ENCODE measurements at places on chromosomes 1 and 21.

DNA sequence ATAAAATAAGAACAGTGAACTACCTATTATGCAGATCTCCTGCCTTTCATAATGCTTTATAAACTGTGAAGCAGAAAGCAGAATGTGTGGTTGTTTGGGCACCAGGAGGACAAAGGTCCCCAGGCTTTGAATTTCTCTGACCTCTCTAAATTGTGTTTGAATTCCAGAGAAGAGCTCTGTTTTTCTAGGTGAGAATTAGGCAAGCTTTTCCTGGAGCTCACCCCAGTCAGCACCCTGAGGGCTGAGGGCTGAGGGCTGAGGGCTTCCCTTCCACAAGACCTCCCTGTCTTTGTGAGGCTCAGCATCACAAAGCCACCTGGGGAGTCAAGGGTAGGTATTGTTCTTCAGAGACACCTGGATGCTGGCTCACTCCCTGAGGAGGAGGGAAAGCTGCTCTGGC, 45.5 kb upstream of the LRIG2 start:
- H3K27me3 ChIP-seq, result no peaks in the 10 kb centered on the region
- H3K4me3 ChIP-seq, result no peak overlapping the region
- no peak for DNase-seq
- no peaks in the 10 kb centered on the region for H3K36me3 ChIP-seq

GRCh38 chr21:32114419-32115035, 164.3 kb downstream of the MIS18A start:
- peaks cover 14% of the 10 kb centered on the region for H3K27me3 ChIP-seq
- no peaks in the 10 kb centered on the region for H3K4me1 ChIP-seq

- H3K36me3 ChIP-seq, result no peaks in the 10 kb centered on the region
- H3K27me3 ChIP-seq, result peaks cover 15% of the 10 kb centered on the region
- H3K4me3 ChIP-seq, result no peak overlapping the region
- no peak overlapping the region for H3K27ac ChIP-seq
- peaks cover 9% of the 10 kb centered on the region for H3K4me1 ChIP-seq
- DNase-seq, result no peak
Measured at GRCh38 chr1:20361805-20362381, 71.2 kb downstream of the VWA5B1 start.

GRCh38 chr1:93616996-93617669, 64.5 kb downstream of the BCAR3 start:
- no peaks in the 10 kb centered on the region for H3K27me3 ChIP-seq
- DNase-seq, result no peak

DNA sequence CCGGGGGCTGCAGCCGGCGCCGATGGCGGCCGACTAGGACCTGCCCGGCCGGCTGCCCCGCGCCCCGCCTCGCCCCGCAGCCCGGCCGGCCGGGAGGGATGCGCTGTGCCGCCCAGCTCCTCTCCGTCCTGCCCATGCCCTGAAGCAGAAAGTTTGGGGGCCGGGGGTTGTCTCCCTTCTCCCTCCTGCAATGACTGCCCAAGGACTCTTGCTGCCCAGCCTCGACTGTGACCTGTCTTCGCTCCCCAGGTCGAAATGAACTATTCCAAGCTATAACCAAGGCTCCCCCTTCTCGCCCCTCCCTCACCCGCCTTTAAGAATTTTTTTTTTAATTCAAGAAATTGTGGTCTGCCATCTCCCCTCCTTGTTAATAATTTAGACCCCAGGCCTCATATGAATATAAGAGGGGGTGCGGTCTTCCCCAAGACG, 361 bp downstream of the TMCC2 start:
- H3K4me3 ChIP-seq, result peak overlapping the region; percentile 50
- H3K27ac ChIP-seq, result no peak overlapping the region
- H3K4me1 ChIP-seq, result peaks cover 19% of the 10 kb centered on the region
- no peaks in the 10 kb centered on the region for H3K27me3 ChIP-seq

- H3K4me1 ChIP-seq, result no peaks in the 10 kb centered on the region
- H3K27ac ChIP-seq, result no peak overlapping the region
- no peaks in the 10 kb centered on the region for H3K27me3 ChIP-seq
- H3K36me3 ChIP-seq, result no peaks in the 10 kb centered on the region
- DNase-seq, result no peak
- H3K4me3 ChIP-seq, result no peak overlapping the region
Measured at GRCh38 chr1:204941421-204942338, 71.0 kb downstream of the NFASC start.

- H3K27ac ChIP-seq, result no peak overlapping the region
- DNase-seq, result no peak
- no peaks in the 10 kb centered on the region for H3K4me1 ChIP-seq
- H3K36me3 ChIP-seq, result no peaks in the 10 kb centered on the region
- peak overlapping the region; percentile 24 for H3K4me3 ChIP-seq
Measured at GRCh38 chr1:210292231-210292871, 36.4 kb upstream of the HHAT start.

GRCh38 chr1:227059076-227059475, 119.0 kb downstream of the COQ8A start:
- H3K4me3 ChIP-seq, result no peak overlapping the region
- no peaks in the 10 kb centered on the region for H3K4me1 ChIP-seq
- H3K27me3 ChIP-seq, result no peaks in the 10 kb centered on the region
- no peak for DNase-seq
- H3K36me3 ChIP-seq, result peaks cover 3% of the 10 kb centered on the region
- H3K27ac ChIP-seq, result no peak overlapping the region

- H3K27ac ChIP-seq, result no peak overlapping the region
- H3K36me3 ChIP-seq, result no peaks in the 10 kb centered on the region
- no peaks in the 10 kb centered on the region for H3K27me3 ChIP-seq
- no peak overlapping the region for H3K4me3 ChIP-seq
- peaks cover 19% of the 10 kb centered on the region for H3K4me1 ChIP-seq
Measured at GRCh38 chr1:244326757-244327156, 125.0 kb downstream of the ADSS2 start.

GRCh38 chr1:237154157-237154556, 112.2 kb downstream of the RYR2 start:
- no peak overlapping the region for H3K4me3 ChIP-seq
- no peak overlapping the region for H3K27ac ChIP-seq
- H3K4me1 ChIP-seq, result no peaks in the 10 kb centered on the region
- no peaks in the 10 kb centered on the region for H3K36me3 ChIP-seq

GRCh38 chr21:31604591-31605190, 54.8 kb upstream of the SOD1 start:
- no peak for DNase-seq
- H3K4me3 ChIP-seq, result no peak overlapping the region
- no peaks in the 10 kb centered on the region for H3K36me3 ChIP-seq
- no peak overlapping the region for H3K27ac ChIP-seq

DNA sequence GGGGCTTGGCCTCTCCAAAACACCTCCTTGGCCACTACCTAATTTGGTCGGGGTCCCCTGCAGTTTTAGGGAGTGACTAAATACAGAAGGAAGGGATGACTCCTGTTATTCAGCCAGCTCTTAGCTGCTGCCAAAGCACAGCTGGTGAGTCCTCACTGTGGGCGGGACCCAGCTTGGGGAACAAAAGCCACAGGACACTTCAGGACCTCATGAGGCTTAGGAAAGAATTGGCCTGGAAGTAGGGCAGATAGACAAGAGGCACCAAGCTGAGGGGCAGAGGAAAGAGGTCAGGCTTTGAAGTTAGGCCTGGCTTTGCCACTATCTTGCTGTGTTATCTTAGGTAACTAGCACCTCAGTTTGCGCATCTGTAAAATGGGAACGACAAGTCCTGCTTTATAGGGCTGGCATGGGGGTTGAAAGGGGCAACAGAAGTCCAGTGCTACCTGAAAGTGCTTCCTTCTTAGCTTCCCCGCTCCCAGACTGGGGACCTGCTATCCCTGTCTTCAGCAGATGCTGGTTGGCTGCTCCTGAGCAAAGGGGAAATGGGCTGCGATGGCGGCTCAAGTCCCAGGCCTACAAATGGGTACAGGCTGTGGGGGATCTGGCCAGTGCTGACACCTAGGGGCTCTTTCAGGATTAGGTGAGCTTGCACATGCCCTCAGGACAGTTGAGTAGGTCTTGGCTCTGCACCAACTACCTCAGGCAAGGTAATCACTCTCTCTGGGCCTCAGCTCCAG, 15.7 kb downstream of the IFI6 start:
- no peaks in the 10 kb centered on the region for H3K36me3 ChIP-seq
- H3K4me1 ChIP-seq, result peaks cover 14% of the 10 kb centered on the region
- DNase-seq, result no peak

DNA sequence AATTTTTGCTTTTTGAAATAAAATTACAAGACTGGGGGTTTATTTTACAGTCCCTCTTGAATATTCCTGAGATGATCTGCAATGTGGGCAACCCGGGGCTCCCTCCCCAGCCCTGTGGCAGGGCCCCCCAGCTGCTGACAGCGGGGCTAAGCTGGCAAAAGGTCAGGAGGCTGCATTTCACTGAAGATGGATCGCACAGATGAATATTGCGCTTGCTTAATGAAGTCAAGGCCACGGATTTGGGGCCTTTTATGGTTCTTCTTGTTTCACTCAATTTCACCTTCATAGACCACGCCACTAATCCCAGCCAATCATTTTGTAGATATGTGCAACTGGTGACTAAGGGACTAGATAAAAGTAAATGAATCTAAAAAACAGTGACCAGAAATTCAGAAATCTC, 50.8 kb upstream of the SLC22A15 start:
- H3K27me3 ChIP-seq, result no peaks in the 10 kb centered on the region
- DNase-seq, result no peak
- no peak overlapping the region for H3K27ac ChIP-seq
- H3K4me3 ChIP-seq, result no peak overlapping the region
- no peaks in the 10 kb centered on the region for H3K36me3 ChIP-seq

GRCh38 chr1:200443860-200444259, 34.0 kb upstream of the ZNF281 start:
- DNase-seq, result no peak
- H3K27me3 ChIP-seq, result no peaks in the 10 kb centered on the region
- no peak overlapping the region for H3K4me3 ChIP-seq
- no peaks in the 10 kb centered on the region for H3K36me3 ChIP-seq
- peaks cover 3% of the 10 kb centered on the region for H3K4me1 ChIP-seq

- no peaks in the 10 kb centered on the region for H3K27me3 ChIP-seq
- H3K4me3 ChIP-seq, result no peak overlapping the region
- DNase-seq, result no peak
- no peak overlapping the region for H3K27ac ChIP-seq
- no peaks in the 10 kb centered on the region for H3K4me1 ChIP-seq
Measured at GRCh38 chr1:221687836-221688487, 53.9 kb downstream of the DUSP10 start.

DNA sequence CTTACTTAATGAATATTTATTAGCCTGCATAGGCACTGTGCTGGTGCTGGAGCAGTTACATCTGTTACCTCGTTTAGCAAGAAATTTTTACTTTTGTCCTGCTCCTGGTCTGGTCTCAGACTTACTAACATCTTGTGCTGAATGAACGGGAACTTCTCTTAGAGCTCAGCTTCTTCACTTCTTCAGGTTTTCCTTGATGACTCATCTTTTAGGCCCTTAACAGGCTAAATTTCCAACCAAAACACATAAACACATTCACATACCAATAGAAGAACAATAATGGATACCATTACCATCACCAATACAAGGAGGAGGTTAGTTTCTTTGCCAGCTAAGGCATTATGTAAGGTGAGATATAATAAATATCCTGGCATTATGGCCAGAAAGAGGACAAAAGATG, 68.9 kb downstream of the IFI44 start:
- H3K4me1 ChIP-seq, result peaks cover 35% of the 10 kb centered on the region
- H3K36me3 ChIP-seq, result no peaks in the 10 kb centered on the region
- H3K4me3 ChIP-seq, result no peak overlapping the region
- peak overlapping the region; percentile 99 for H3K27ac ChIP-seq
- DNase-seq, result no peak

- no peak for DNase-seq
- H3K27me3 ChIP-seq, result no peaks in the 10 kb centered on the region
- no peaks in the 10 kb centered on the region for H3K4me1 ChIP-seq
- no peak overlapping the region for H3K27ac ChIP-seq
Measured at GRCh38 chr1:75742047-75742625, 17.6 kb downstream of the ACADM start.

DNA sequence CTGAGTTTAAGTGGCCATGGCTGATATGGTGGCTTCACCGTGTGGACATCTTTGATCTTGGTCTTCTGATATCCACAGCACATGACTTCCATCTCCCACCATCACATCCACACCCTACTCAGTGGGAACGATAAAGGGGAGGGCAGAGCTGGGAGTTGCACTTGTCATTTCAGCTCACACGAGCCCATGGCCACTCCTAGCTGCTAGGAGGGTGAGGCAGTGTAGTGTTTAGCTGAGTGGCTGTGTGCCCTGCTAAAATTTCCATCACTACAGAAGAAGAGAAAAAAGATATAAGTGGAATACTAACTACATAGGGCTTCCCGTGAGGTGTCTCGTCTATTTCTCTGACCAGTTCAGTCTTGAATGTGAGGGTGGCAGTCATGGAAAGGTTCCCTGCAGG, 123.3 kb upstream of the EDN2 start:
- DNase-seq, result no peak
- H3K36me3 ChIP-seq, result no peaks in the 10 kb centered on the region
- H3K27me3 ChIP-seq, result no peaks in the 10 kb centered on the region
- H3K4me1 ChIP-seq, result no peaks in the 10 kb centered on the region

GRCh38 chr1:244074559-244075171, 23.6 kb downstream of the ZBTB18 start:
- no peaks in the 10 kb centered on the region for H3K4me1 ChIP-seq
- H3K27me3 ChIP-seq, result no peaks in the 10 kb centered on the region
- no peak overlapping the region for H3K27ac ChIP-seq
- no peak for DNase-seq
- no peak overlapping the region for H3K4me3 ChIP-seq
- no peaks in the 10 kb centered on the region for H3K36me3 ChIP-seq

- H3K4me1 ChIP-seq, result no peaks in the 10 kb centered on the region
- H3K4me3 ChIP-seq, result no peak overlapping the region
- no peak overlapping the region for H3K27ac ChIP-seq
- no peaks in the 10 kb centered on the region for H3K36me3 ChIP-seq
- no peak for DNase-seq
Measured at GRCh38 chr1:15236746-15237145, 10.3 kb upstream of the FHAD1 start.

DNA sequence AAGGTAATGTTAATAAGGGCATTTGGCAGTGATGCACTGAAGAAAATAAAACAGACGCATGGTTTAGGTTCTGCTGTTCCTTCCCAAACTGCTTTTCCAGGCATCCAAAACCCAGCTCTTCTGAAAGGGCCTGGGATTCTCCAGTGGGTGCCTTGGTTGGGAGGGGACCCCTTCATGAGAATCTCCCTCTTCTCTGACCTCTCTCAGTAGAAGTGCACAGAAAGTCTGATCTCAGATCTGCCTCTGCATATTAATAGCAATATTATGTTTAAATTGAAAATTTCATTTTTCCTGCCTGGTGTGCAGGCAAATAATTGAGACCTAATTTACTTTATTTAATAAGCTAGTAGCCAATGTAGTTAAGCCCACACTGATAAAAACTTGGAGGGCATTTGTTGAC, 260.6 kb downstream of the CAMTA1 start:
- no peaks in the 10 kb centered on the region for H3K27me3 ChIP-seq
- no peak for DNase-seq
- no peaks in the 10 kb centered on the region for H3K4me1 ChIP-seq
- H3K27ac ChIP-seq, result no peak overlapping the region
- H3K4me3 ChIP-seq, result no peak overlapping the region

DNA sequence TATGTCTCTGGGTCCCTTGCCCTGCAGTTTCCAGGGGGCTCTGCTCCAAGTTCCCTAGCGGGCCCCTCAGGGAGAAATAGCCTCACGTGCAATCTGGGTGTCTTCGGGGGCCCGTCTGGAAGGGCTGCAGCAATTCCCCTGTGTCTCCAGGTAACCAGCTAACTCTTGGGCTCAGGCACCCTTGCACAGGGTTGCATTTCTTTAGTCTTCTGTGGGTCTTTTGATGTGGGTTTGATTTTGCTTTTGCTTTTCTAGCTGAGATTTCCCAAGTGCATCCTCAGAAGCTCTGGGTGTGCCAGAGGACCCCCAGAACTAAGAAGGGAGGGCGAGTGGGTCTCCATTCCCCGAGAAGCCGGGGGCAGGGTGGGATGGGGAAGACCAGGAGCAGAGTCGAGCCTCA, 75.7 kb downstream of the SPSB1 start:
- H3K4me1 ChIP-seq, result no peaks in the 10 kb centered on the region
- no peak overlapping the region for H3K27ac ChIP-seq
- H3K36me3 ChIP-seq, result no peaks in the 10 kb centered on the region
- no peak for DNase-seq
- no peaks in the 10 kb centered on the region for H3K27me3 ChIP-seq
- H3K4me3 ChIP-seq, result no peak overlapping the region

All from RWPE2 (cell line).